Activated CD4-positive, alpha-beta T cell treated with anti-CD3 and anti-CD28 coated beads for 4 hours (primary cell): ENCODE measurements at places on chromosomes 3 and 15.

DNA sequence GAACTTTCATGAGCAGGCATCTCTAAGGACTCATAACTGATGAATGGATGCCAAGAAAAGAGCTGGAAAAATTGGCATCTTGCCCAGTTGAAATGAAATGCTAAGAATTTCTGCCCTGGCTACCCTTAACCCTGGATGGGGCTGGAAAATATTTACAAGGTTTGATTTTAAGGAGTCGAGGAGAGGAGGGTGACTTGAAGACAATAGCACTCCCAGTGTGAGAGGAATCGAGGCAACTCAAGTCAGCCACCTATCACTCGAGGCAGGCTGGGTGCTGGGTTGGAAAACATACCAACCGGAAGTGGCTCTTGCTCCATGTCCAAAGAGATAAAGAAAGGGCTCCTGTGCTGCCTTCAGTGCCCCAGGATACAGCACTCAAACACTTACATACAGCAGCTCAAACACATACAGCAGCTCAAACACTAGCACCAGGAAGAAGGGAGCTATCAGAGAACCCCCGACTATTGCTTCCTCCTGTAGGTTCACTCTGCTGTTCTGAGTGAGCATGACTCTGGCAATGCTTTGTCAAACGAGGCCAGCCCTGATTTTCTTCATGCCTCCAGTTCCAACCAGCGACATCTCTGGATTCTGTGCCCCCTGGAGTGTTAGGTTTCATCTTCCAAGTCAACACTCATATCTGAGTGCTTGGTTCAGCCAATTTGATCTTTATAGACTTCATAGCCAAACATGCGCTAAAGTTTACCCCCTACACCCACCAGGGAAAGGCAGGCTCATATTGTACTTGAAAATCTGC, 4.9 kb downstream of the PRICKLE2 start:
- no peak for DNase-seq

DNA sequence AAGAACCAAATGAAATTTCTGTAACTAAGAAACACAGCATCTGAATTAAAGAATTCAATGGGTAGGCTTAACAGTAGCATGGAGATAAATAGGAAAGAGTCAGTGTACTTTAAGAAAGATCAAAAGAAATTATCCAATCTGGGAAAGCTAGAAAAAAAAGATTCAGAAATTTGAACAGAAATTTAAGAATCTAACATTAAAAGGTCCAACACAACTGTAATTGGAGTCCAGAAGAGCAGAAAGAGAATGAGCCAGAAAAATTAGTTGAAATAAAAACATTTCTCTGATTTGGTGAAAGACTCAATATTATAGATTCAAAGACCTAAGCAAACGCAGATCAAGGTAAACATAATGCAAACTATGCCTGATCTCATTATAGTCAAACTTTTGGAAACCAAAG, 187.1 kb downstream of the C3orf38 start:
- DNase-seq: no peak

DNA sequence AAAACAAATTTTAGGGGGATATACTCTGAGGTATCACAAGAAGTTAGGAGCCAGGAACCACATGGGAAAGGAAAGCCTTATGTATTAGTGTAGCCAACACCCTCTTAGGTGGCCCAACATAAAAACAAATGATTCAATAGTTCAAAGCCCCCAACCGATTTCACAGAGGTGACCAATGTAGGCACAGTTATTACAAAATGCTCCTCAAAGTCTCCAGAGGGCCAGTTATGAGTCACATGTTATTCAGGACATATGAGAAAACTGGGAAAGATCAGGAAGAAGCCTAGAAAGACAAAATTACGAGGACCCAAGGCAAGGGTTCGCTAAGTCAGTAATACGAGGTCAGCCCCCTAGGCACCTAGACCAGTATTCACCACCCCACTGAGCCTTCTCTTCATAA, 29.9 kb upstream of the FBN1 start:
- DNase-seq: no peak

GRCh38 chr15:42490291-42490670, 660 bp downstream of the ZNF106 start:
- DNase-seq: no peak

- DNase-seq: no peak
These were observed 8.0 kb upstream of the CTXND1 start for GRCh38 chr15:80259942-80260510.

- no peak for DNase-seq
These were observed 85.1 kb upstream of the SAMMSON start for GRCh38 chr3:69914395-69914794.

- DNase-seq: no peak
These were observed 72.7 kb upstream of the ABI3BP start for GRCh38 chr3:101065962-101066361.

DNA sequence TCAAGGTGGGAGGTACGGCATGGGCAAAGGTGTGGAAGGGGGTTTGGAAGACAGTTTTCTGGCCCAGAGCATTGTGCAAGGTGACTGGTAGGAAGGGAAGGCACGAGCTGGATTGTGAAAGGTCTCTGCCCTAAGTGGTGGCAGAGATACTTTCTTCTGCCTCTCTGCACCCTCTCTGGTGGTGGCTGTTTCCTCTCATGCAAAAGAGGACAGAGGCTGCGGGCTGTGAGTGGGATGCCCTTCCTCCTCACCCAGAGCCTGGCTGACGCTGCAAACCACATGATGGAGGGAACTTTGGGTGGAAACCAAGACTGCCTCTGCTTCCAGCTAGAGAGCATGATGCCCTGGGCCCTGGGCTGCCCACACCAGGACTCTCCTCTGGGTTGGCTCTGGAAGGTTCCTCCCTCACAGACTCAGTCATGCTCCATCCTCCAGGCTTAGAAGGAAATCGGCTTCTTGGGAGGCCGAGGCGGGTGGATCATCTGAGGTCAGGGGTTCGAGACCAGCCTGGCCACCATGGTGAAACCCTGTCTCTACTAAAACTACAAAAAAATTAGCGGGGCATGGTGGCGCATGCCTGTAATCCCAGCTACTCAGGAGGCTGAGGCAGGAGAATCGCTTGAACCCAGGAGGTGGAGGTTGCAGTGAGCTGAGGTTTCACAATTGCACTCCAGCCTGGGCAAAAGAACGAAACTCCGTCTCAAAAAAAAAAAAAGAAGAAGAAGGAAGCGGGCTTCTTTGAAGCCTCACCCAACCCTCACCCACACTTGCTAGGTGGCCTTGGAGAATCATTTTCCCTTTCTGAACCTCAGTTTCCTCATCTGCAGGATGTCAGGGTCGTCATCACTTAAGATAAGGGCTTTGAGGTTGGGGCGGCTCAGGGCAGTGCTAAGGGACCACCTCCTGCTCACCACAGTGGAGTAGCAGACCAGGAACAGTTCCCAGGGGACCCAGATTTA, 8.3 kb downstream of the PSTPIP1 start:
- peak; percentile 64 for DNase-seq

GRCh38 chr3:24123596-24123995, 178.5 kb downstream of the NR1D2 start:
- DNase-seq: no peak

- DNase-seq: no peak
These were observed 783 bp upstream of the ISG20 start for GRCh38 chr15:88637841-88638625.

DNA sequence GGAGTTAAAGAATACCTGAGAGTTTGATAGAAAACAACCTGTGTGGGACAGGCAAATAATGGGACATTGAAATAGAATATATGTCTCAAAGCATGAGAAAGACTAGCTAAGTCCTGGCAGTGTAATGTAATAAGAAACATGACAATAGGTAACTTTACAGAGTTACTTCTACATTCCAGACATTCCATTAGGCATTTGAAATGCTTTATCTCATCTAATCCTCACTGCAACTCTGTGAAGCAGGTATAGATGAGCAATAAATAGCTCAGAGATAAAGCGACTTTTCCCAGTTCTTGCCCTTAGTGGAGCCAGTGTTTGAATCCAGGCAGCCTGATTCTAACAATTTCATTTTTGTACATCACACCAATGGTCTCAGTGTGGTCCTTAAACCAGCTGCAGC, 76.8 kb downstream of the CPNE4 start:
- no peak for DNase-seq
